ENCODE measurements at places on chromosomes 3 and 15. TPM values are rescaled to one million over a fixed set of nuclear protein-coding genes. Genes with fewer than 3 reads are reported as not detected.

DNA sequence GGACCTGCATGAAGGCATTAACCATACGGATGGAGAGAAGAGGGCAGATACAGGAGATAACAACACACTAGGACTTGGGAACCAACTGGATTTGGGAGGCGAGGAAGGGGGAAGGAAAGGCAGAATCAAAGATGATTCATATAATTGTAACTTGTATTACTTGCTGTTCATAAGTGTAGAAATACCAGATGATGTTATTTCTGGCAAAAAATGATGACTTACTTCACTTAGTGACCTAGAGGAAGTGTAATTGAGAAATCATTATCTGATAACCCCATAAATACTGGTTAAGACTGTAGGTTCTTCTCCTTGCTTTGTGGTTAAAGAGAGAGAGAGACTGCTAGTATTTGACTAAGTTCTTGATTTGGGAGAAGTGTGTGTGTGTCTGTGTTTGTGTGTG is 50.5 kb upstream of the GK5 start:
- no peaks in the 10 kb centered on the region for H3K36me3 ChIP-seq
- no peak overlapping the region for H3K27ac ChIP-seq
- no peak for DNase-seq
- H3K4me1 ChIP-seq, result peaks cover 25% of the 10 kb centered on the region
- H3K4me3 ChIP-seq, result no peak overlapping the region

DNA sequence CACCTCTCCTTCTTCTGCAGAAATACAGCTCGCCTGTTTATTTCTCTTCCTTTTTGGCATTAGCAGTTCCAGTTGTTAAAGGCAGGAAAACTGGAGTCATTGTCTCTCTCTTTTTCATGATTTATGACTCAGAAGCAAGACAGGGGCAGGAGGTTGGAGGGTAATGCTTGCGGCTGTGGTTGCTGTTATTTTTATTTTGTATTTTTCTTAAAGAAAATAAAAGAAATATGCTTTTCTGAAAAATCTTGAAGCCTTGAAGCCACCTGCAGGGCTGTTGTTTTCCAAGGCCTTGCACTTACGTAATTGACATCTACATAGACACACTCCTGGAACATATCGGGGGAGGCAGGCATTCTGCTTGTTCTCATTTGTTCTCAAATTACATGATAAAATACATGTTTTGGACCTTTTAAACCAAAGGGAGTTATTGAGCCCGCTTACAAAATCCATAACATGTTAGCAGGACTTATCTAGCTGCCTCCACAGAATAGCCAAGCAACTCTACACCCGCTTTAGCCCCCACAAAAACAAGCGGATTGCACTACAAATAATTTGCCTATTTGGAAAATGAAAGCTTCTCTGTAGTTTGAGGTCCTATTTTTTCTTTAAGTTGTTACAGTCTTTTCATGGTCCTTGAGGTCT is 1004.6 kb upstream of the NR2F2 start:
- no peak overlapping the region for H3K4me3 ChIP-seq
- no peaks in the 10 kb centered on the region for H3K4me1 ChIP-seq
- no peaks in the 10 kb centered on the region for H3K36me3 ChIP-seq
- no peak for DNase-seq

DNA sequence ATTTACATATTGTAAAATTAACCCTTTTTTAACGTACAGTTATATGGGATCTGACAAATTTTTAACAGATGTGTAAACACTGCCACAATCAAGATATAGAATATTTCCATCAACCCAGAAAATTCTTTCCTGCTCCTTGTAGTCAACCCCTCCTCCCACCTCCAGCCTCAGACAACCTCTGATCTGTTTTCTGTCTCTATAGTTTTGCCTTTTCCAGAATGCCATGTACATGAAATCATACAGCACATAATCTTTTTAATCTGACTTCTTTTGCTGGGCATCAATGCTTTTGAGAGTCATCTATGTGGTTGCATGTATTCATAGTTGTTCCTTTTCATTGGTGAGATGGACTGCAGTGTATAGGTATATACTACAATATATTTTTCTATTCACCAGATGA is 153.0 kb downstream of the SMAD6 start:
- DNase-seq, result no peak
- H3K27me3 ChIP-seq, result peaks cover 2% of the 10 kb centered on the region
- H3K36me3 ChIP-seq, result no peaks in the 10 kb centered on the region
- H3K27ac ChIP-seq, result no peak overlapping the region
- no peaks in the 10 kb centered on the region for H3K4me1 ChIP-seq
- no peak overlapping the region for H3K4me3 ChIP-seq

DNA sequence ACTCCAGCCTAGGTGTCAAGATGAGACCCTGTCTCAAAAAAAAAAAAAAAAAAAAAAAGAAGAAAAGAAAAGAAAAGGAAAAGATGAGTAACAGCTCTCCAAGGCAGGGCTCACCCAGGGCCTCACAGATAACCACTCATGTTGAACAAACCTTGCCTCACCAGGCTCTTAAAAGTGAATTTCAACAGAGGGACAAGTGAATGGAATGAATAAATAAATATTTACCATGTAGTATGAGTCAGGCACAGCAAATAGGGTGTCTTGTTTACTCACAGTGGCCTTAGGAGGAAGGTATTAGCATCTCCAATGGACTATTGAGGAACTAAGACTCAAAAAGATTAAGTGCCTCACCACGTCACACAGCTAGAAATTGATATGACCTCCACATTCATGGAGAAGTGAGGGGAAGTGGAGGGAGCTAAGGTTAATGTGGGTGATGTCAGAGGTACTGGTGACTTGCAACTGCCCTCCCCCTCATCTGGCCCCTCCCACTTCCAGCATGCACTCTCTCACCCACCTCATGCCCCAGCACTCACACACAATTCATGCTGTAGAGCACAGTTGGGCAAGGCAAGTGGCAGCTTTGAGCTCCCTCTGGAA is 255.5 kb downstream of the UACA start:
- H3K4me1 ChIP-seq, result peaks cover 73% of the 10 kb centered on the region
- peaks cover 16% of the 10 kb centered on the region for H3K36me3 ChIP-seq
- H3K27me3 ChIP-seq, result peaks cover 8% of the 10 kb centered on the region
- no peak overlapping the region for H3K4me3 ChIP-seq
- DNase-seq, result no peak

DNA sequence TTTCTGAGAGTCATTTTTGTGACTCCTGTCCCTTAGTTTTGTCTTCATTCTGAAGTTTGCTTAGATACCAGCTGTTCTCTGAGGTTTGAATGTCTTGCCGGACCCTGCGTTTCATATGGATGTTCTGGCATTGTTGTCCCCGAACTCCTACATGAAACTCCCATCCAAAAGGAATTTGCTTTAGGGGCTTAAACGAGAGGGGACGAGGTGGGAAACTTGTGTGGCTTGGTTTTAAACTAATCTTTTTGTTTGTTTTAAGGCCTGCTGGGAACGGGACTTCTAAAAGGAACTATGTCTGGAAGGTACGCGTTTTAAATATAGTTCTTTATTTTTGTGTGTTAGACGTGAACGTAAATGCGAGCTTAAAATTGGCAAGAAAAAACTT is 679 bp downstream of the RPL35A start:
- peaks cover 42% of the 10 kb centered on the region for H3K36me3 ChIP-seq
- H3K27me3 ChIP-seq, result no peaks in the 10 kb centered on the region
- DNase-seq, result no peak
- peak overlapping the region; percentile 99 for H3K4me3 ChIP-seq
- H3K4me1 ChIP-seq, result peaks cover 48% of the 10 kb centered on the region

GRCh38 chr3:157220211-157220610 is 60.3 kb upstream of the CCNL1 start:
- H3K36me3 ChIP-seq, result no peaks in the 10 kb centered on the region
- H3K4me1 ChIP-seq, result no peaks in the 10 kb centered on the region
- DNase-seq, result no peak

DNA sequence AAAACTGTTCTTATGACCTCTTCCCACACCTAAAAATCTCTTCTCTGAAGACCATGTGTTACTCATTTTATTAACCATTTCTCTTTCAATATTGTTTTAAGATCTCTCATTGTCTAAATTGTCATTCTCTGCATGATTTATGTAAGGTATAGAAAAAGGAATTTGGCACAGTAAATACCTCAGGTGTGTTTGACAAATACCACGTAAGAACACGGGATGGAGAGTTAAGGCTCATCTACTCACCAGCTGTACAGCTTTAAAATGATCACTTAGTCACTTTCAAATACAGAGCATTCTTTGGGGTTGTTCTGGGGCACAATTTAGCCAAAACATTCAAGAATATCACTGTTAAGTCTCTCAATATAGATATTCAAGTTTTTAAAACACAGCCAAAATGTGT is 627.1 kb downstream of the MCTP2 start:
- no peak overlapping the region for H3K27ac ChIP-seq
- no peak for DNase-seq
- no peaks in the 10 kb centered on the region for H3K4me1 ChIP-seq
- no peaks in the 10 kb centered on the region for H3K36me3 ChIP-seq

DNA sequence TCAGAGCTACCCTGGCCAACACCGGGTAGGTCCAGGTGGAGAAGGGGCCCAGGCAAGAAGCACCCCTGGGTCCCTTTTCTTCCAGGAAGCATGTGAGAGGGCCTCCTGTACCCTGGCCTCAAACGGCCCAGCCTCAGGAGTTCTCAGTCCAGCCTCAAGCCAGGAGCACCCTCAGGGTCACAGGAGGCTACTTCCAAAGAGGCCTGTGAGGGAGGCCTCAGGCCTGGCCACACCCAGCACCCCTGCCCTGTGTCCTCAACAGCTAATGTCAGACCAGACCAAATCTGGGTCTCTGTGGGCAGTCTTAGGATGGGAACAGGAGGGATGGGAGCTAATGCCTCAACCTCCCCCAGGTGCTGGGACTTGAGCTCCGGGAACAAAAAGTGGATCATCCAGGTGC is 23.5 kb downstream of the PTH1R start:
- H3K36me3 ChIP-seq, result no peaks in the 10 kb centered on the region
- peaks cover 17% of the 10 kb centered on the region for H3K27me3 ChIP-seq
- no peaks in the 10 kb centered on the region for H3K4me1 ChIP-seq
- H3K27ac ChIP-seq, result no peak overlapping the region

DNA sequence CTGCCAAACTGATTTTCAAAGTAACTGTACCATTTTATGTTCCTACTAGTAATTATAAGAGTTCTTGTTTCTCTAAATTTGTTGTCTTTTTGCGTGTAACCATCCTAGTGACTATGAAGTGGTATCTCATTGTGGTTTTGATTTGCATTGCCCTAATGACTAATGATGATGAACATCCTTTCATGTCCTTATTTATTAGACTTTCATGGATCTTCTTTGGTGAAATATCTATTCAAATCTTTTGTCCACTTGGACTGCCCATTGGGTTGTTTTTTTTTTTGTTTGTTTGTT is 3.6 kb downstream of the OXSR1 start:
- DNase-seq, result no peak
- H3K4me1 ChIP-seq, result peaks cover 71% of the 10 kb centered on the region
- H3K27ac ChIP-seq, result no peak overlapping the region

DNA sequence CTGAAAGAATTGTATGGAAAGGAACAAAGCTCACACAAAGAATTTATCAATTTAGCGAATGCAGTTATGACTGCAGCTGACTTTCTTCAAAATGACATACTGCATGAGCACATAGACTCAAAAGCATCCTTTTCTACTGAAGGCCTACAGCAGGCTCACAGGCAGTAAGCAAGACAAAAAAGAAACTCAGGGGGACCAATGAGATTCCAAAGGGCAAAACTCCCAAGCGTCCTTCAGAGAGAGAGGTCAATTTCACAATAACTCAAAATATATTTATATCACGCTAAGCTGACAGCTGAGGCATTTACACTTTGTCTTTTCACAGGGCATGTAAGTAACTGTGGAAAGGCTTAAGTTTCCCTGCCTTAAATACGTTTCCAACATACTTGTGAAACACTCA is 427.9 kb upstream of the RASGRP1 start:
- peaks cover 2% of the 10 kb centered on the region for H3K27me3 ChIP-seq
- H3K27ac ChIP-seq, result no peak overlapping the region
- DNase-seq, result no peak
- no peaks in the 10 kb centered on the region for H3K4me1 ChIP-seq
- H3K4me3 ChIP-seq, result no peak overlapping the region

- H3K4me1 ChIP-seq, result no peaks in the 10 kb centered on the region
- no peak overlapping the region for H3K4me3 ChIP-seq
- H3K27ac ChIP-seq, result no peak overlapping the region
- DNase-seq, result no peak
Measured at GRCh38 chr3:53597136-53597915, 102.9 kb downstream of the CACNA1D start.

GRCh38 chr3:47475029-47475569 is 642 bp downstream of the SCAP start:
- H3K27ac ChIP-seq, result peak overlapping the region; percentile 77
- no peaks in the 10 kb centered on the region for H3K27me3 ChIP-seq
- H3K4me1 ChIP-seq, result peaks cover 26% of the 10 kb centered on the region
- H3K4me3 ChIP-seq, result peak overlapping the region; percentile 92
- DNase-seq, result no peak

DNA sequence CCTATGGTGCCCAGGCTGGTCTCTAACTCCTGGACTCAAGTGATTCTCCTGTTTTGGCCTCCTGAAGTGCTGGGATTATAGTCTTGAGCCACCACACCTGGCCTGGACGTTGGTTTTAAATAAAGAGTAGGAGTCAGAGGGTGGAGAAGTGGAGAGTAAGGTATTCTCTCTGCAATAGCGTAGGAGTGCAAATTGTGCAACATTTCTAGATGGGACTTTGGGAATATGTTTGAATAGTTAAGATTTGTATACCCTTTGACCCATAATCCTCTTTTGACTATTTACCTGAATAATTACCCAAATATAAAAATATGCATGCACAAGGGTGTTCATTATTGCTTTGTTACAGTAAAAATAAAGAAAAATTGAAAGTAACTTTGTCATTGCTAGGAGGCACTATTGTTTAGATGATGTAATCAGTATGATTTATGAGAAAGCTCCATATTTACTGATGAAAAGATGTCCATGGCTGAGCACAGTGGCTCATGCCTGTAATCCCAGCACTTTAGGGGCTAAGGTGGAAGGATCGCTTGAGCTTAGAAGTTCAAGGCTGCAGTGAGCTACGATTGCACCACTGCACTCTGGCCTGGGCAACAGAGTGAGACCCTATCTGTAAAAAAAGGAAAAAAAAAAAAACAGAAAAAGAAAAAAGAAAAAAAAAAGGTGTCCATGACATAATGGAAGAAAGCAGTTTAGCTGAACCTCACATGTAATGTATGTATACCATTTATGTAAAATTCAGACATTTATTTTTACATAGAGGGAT is 15.1 kb upstream of the XYLB start:
- H3K27me3 ChIP-seq, result peaks cover 9% of the 10 kb centered on the region
- H3K4me3 ChIP-seq, result no peak overlapping the region
- DNase-seq, result no peak

- no peak overlapping the region for H3K4me3 ChIP-seq
- peaks cover 15% of the 10 kb centered on the region for H3K27me3 ChIP-seq
- no peak overlapping the region for H3K27ac ChIP-seq
- H3K36me3 ChIP-seq, result no peaks in the 10 kb centered on the region
- peaks cover 8% of the 10 kb centered on the region for H3K4me1 ChIP-seq
Measured at GRCh38 chr15:77544162-77544561, 88.5 kb downstream of the LINGO1 start.

- H3K4me3 ChIP-seq, result no peak overlapping the region
- no peak overlapping the region for H3K27ac ChIP-seq
- DNase-seq, result no peak
Measured at GRCh38 chr3:185316740-185317412, 46.1 kb upstream of the MAP3K13 start.

CHRNA3 gene
- total RNA-seq, result not detected

PRRT3 gene
- 16.8 TPM for total RNA-seq

CAMKV gene
- 0.96 TPM for total RNA-seq

OR5K2 gene
- total RNA-seq, result not detected
